ENCODE measurements at places on chromosomes 3 and 15. TPM values are rescaled to one million over a fixed set of nuclear protein-coding genes. Genes with fewer than 3 reads are reported as not detected.

The IL17RD gene
- 0.02 TPM for total RNA-seq

The NUP210 gene
- 236 TPM for total RNA-seq

- DNase-seq: no peak
Measured at GRCh38 chr3:119723022-119723421, 20.2 kb downstream of the CFAP91 start.

DNA sequence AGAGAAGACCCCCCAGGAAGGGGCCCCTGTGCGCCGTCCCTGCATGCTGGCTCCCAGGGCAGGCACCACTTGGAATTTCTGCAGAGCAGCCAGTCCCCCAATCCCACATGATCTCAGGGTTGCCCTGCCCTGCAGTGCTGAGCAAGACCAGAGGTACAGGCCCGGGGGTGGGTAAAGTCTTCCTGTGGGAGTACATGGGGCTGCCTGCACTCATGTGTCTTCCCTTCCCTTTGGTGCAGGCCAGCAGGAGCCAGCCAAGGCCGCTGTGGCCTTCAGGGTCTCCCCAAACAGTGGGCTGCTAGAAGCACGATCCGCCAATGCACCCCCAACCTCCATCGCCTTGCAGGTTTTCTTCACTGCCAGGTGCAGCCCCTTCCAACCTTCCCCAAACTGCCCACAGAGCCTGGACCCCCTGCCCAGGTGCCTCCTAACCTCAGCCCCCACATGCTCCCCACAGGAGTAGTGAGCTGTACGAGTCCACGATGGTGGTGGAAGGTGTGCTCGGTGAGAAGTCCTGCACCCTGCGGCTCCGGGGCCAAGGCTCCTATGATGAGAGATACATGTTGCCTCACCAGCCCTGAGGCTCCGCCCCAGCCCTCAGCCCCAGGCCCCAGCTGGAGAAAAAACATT is 15.0 kb downstream of the ACAA1 start:
- peak; percentile 25 for DNase-seq

- no peak for DNase-seq
Measured at GRCh38 chr3:13042127-13042701, 31.0 kb downstream of the IQSEC1 start.

The CD80 gene
- total RNA-seq: 47.0 TPM

GRCh38 chr3:108136561-108137459 is 46.0 kb upstream of the CD47 start:
- DNase-seq: no peak

- DNase-seq: peak; percentile 63
Measured at GRCh38 chr15:90603893-90604292, 74.2 kb downstream of the CRTC3 start.

DNA sequence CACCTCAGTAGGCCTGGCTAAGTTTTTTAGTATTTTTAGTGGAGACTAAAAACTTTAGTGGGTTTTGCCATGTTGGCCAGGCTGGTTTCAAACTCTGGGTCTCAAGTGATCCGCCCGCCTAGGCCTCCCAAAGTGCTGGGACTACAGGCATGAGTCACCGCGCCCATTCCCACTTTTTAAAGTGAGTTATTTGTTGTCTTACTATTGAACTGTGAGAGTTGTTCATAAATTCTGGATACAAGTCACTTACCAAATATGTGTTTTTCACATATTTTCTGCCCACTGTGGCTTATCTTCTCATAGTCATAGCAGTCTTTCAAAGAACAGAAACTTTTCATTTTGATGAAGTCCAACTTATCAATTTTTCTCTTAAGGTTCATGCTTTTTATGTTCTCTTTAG is 29.9 kb upstream of the SPSB4 start:
- no peak for DNase-seq

The SIDT1 gene
- total RNA-seq: 51.9 TPM

GRCh38 chr3:53380306-53380705 is 33.0 kb upstream of the DCP1A start:
- no peak for DNase-seq

- DNase-seq: no peak
Measured at GRCh38 chr3:148951599-148952361, 39.6 kb upstream of the GYG1 start.

The PDZRN3 gene
- total RNA-seq: not detected

- DNase-seq: no peak
Measured at GRCh38 chr3:143201870-143202752, 82.5 kb downstream of the CHST2 start.

DNA sequence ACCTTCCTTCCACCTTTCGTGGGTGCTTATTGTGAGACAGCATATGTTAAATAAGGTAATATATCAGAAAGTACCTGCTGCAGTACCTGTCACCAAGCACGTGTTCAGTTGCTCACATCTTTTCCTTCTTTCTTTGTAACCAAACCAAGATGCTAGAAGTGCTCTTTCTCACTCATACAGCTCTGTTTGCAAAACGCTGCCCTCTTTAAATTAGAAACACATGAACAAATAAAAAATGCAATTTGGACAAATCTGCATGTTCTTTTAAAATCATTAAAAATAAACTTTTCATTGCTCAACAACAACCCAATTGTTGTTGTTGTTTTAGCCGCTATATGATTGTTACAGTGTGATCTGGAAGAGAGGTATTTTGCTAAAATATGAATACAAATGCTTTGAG is 193.5 kb upstream of the ZBTB20 start:
- no peak for DNase-seq

The UBA7 gene
- 149 TPM for total RNA-seq

The SERPINI1 gene
- total RNA-seq: 2.6 TPM

GRCh38 chr3:170494766-170495165 is 76.1 kb downstream of the CLDN11 start:
- no peak for DNase-seq

DNA sequence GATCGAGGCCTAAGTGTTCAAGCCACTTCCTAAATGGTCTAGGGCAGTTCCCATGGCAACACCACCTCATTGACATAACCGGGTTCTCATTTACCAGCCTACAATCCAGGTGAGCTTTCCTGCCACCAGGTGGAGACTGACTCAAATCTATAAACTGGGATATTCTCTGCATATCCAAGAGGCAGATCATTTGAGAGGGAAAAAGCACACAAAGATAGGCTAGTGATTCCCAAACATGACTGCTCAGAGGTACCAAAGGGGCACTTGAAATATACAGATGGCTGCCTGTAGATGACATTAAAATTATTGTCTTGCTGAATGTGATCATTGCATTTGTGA is 141.3 kb upstream of the PROK2 start:
- no peak for DNase-seq

- DNase-seq: no peak
Measured at GRCh38 chr15:68504681-68505170, 72.8 kb upstream of the ITGA11 start.

- no peak for DNase-seq
Measured at GRCh38 chr15:32705446-32705845, 12.4 kb upstream of the GREM1 start.

GRCh38 chr3:176663387-176663786 is 533.9 kb downstream of the TBL1XR1 start:
- no peak for DNase-seq

The INAFM2 gene
- total RNA-seq: 10.2 TPM

DNA sequence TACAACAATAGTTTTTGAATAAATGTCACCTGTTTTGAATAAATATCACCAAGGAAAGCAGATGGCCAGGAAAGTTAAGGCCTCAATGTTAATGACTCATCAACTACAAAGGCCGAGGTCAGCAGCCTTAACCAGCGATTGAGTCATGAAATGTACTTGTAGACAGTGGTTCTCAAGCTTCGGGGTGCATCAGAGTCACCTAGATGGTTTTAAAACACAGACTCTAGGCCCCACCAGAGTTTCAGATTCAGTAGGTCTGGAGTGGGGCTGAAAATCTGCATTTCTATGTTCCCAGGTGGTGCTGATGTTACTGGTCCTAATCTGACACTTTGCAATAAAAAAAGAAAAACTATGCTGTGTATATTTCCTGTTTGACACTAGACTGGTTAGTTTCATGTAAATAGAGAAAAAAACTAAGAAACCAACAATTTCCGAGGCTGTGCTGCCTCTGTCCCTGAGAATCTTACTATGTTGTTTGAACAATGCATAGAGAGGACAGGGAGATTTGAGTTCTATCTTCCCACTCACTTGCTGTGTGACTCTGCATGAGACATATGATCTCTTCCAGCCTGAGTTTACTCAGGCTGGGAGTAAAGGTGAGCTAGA is 9.8 kb downstream of the RAB27A start:
- peak; percentile 84 for DNase-seq

The GOLGA6A gene
- not detected for total RNA-seq

All from activated CD8-positive, alpha-beta memory T cell treated with anti-CD3 and anti-CD28 coated beads, Interleukin-2, amount 10 ng/mL, durations not matched to agents 7 days and 5 days (primary cell).